H9 (cell line): ENCODE measurements at places on chromosomes 1 and 21. TPM values are rescaled to one million over a fixed set of nuclear protein-coding genes. Genes with fewer than 3 reads are reported as not detected.
A peak's percentile ranks its signal among the peaks of the same experiment; 100 is the strongest.

- peak; percentile 31 for DNase-seq
These were observed 12.3 kb downstream of the PHLDA3 start for GRCh38 chr1:201456499-201457309.

DNA sequence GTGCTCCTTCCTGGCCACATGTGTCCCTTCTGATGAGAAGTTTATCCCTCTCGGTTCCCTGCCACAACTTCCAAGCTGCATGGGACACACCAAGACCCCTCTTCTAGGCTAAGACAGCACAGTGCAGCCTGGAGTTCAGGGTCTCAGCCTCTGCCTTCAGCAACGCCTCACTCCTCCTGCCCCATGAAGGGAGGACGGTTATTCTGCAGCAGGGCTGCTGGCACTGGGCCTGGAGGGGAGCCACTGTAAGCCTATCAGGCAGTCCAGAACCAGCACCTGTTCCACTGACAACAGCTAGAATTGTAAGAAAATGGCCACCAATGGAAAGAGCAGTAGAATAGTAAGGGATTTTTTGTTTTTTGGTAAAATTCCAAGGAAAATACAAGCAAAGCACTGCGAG lies 72.3 kb downstream of the GALNT2 start:
- DNase-seq: no peak

DNA sequence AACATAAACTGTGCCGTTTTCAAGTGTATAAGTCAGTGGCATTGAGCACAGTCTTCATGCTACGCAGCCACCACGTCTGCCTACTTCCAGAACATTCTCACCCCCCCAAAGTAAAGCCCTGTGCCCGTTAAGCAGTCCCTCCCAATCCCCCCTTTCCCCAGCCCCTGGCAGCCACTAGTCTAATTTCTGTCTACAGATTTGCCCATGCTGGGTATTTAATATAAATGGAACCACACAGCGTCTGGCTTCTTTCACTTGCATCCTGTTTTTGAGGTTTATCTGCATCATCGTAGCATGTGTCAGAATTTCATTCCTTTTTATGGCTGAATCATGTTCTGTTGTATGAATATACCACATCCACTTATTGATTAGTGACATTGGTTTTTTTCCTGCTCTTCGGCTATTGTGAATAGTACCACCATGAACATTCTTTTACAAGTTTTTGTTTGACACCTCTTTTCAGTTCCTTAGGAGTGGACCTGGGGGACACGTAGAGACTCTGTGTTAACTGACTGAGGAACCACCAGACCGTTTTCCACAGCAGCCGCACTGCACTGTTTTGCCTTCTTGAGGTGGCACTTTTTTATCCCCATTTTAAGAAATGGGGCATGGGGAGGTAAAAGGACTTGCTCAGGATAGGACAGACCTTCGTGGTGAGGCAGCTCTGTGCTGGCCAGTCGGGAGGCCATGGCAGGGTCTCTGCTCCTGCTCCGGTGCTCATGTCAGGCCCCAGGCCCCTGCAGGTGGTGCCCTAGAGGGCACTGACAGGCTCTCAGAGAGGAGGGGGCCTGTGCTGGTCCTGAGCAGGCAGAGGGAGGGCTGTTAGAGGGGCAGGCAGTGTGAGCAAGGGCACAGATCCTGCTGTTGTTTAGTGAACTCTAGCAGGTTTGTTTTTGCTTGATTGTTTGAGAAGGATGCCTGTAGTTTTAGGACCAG lies 123.8 kb downstream of the PCBP3 start:
- no peak for DNase-seq

The RAP1GAP gene
- 6.4 and 7.9 TPM in 2 replicates for total RNA-seq

DNA sequence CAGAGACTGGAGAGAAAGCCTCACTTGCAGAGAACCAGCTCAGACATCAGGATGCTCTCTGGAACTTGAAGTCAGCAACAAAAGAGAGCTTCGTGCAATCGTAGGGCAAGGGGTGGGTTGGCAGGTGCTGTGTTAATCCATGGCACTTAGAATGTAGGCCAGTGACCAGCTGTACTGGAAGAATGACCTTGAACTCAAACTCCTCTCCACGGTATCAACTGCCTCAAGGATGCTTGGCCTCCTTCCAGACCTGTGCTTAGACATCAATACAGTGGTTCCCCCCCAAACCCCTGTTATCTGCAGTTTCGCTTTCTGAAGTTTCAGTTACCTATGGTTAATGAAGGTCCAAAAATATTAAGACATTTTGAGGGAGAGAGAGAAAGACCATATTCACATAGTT lies 6.5 kb downstream of the KANK4 start:
- no peak for DNase-seq

GRCh38 chr1:44664730-44665370 lies 9.4 kb downstream of the TMEM53 start:
- DNase-seq: no peak

GRCh38 chr1:92969517-92969916 lies 8.3 kb upstream of the DIPK1A start:
- no peak for DNase-seq

DNA sequence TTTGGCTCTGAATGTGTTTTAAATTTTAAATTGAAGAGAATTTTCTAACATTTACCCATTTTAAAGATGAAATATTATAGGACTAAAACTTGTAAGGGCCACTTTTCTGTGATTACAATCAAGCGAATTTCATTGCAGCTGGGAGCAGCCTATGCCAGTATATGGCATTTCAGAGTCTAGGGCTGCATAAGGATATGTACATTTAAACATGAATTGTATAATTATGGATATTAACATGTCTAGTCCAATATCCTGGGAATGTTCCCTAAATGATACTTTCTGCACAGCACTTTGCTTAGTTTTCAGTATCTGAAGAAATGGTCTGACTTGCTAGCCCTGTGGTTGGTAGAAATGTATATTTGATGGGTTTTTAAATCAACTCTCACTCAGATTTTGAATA lies 8.4 kb downstream of the KCNJ15 start:
- DNase-seq: no peak

DNA sequence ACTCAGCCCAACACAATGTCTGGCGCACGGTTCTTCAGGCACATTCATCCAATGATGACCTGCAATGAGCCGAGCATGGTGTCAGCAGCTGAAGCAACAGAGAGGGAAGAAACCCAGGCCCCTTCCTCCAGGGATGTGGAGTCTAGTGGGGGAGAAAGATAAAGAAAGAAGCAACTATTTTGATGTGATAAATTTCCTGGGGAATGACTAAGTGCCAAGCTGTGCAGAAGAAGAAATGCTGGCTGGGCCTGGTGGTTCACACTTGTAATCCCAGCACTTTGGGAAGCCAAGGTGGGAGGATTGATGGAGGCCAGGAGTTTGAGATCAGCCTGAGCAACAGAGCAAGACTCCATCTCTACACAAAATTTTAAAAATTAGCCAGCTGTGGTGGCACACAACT lies 561.8 kb downstream of the KIF26B start:
- DNase-seq: no peak

- DNase-seq: no peak
These were observed 7.7 kb upstream of the CD34 start for GRCh38 chr1:207918581-207918980.

GRCh38 chr1:210025870-210026269 lies 87.9 kb downstream of the SYT14 start:
- DNase-seq: no peak

GRCh38 chr1:44613941-44614340 lies 60.3 kb downstream of the TMEM53 start:
- peak; percentile 48 for DNase-seq

DNA sequence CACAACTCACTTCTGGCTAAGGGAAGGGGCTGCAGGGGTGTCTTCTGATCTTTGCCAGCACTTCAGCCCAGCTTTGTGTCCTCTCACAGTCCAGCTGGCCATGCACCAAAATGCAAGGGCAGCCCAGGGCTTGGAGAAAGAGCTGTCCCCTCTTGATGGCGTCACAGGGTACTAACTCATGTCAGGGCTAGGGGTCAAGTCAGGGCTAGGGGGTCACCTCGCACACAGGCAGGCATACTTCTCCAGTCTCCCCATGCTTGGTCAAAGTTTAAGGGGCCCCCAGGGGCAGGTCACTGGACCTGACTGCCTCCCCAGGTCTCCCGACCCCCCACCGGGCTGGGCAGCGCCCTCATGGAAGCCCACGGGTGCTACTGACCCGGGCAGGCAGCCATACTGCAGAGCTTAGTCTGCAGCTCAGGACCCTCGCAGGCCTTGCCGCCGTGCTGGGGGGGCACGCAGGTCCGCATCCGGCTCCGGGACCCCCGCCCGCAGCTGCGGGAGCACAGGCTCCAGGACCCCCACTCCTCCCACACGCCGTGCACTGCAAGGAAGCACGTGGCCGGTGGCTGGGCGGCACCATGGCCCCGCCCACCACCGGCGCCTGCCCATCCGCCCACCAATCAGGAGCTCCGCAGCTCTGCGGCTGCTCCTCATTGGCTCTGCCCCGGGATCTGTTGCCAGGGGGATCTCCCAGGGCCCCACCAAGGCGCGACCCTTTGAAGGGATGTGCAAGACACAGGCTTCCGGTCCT lies 21.5 kb downstream of the ADGRB2 start:
- peak; percentile 53 for DNase-seq

GRCh38 chr1:151811181-151811580 lies 6.0 kb upstream of the LINGO4 start:
- DNase-seq: no peak

The LRRC39 gene
- total RNA-seq: 0.20 and 0.37 TPM in 2 replicates

The WNT9A gene
- total RNA-seq: 0.66 and 0.77 TPM in 2 replicates

- DNase-seq: no peak
These were observed 73.2 kb downstream of the AK5 start for GRCh38 chr1:77355010-77355409.

- no peak for DNase-seq
These were observed 16.6 kb upstream of the S1PR1 start for GRCh38 chr1:101219924-101220870.

GRCh38 chr1:19710825-19711611 lies 46.3 kb downstream of the HTR6 start:
- DNase-seq: no peak

- no peak for DNase-seq
These were observed 4.1 kb upstream of the NPPB start for GRCh38 chr1:11862890-11863289.

DNA sequence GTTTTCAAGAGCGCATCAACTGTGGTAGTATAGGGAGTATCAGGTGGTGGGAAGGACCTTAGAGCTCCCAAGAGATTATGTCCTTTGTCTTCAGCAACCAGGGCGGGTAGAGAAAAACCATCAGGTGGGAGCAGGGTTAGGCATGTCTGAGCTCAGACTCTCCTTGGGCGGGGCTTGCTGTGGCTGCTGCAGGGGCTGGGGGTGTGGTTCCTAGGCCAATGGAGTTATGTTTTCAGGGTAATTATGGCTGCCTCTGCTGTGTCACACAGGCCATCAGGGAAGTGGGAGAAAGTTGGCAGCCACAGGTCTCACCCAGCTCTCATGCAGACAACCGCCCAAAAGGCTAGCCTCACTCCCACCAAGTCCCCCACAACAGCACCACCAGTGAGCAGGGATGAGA lies 74.9 kb downstream of the FCRL5 start:
- DNase-seq: no peak

The DMRTA2 gene
- total RNA-seq: 0.07 and 0.11 TPM in 2 replicates

GRCh38 chr1:182446033-182446669 lies 3.8 kb upstream of the RGSL1 start:
- peak; percentile 35 for DNase-seq

DNA sequence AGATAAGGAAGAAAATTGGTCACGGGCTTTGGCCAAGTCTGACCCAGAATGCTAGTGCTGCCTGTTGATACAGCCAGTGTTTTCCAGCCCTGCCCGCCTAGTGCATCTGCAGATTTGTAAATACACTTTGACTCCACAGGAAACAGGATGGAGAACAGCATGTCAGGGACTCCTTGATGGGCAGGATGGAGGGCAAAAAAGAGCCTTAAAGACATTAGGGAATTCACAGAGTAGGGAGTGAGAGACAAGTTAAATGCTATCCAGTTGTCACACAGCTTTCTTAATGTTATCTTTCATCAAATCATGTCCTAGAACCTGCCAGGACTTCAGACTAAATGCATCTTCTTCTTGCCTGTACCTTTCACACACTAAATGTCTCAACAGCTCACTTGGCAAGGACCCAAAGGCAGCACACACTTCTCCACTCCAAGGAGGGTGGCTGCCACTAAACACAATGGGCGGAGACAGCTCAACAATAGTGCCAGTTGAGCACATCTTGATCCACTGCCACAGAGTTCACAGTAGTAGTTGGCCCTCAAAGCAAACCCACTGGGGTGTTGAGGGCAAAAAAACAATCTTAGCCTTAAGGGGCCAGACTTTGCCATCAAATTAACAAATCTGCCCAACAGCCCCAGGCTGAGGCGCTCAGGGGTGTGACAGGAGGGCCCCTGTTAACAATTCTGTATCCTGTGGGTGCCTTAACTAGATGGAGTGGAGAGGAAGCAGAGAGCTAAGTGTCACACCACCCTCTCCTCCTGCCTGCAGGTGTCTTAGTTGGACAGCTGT lies 2.7 kb downstream of the HIVEP3 start:
- no peak for DNase-seq

- DNase-seq: no peak
These were observed 1667.8 kb downstream of the KCNT2 start for GRCh38 chr1:194940336-194941030.

The CRB1 gene
- not detected in 2 replicates for total RNA-seq

DNA sequence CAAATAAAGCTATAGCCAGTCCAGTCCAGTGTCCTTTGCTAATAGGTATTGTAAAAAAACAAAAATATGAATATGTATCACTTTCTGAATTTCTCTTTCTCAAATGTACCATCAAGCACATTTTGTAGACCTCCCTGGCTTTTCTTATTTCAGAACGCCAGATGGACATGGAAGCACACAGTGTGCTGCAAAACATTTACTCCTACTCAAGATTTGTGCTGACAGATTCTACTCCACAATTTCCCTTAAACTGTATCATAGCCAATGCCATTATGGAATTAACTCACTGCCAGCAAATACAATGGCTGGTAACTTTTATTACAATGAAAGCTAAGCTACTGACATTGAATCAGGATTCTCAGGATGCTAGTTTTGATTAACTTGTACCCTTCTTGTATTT lies 30.8 kb upstream of the PLPPR4 start:
- DNase-seq: no peak

DNA sequence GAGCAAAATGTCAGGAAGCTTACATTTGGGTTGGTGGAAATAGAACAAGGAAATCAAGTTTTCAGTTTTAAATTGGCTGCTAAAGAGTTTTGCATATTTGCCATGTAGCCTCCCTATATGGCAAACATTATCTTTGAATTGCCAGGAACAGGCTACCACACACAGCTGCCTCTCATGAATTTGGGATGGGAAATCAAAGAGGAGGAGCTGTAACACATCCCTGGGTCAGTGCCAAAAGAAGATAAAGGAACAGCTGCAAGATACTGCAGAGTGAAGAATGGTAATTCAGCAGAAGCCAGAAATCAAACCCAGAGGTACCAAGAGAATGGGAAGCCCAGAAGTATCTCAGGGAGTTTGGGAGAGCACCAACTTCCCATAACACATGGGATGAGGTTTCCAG lies 18.6 kb upstream of the RASAL2 start:
- no peak for DNase-seq

The NBPF6 gene
- not detected in 2 replicates for total RNA-seq
